ENCODE measurements at places on chromosomes 2 and 18.

DNA sequence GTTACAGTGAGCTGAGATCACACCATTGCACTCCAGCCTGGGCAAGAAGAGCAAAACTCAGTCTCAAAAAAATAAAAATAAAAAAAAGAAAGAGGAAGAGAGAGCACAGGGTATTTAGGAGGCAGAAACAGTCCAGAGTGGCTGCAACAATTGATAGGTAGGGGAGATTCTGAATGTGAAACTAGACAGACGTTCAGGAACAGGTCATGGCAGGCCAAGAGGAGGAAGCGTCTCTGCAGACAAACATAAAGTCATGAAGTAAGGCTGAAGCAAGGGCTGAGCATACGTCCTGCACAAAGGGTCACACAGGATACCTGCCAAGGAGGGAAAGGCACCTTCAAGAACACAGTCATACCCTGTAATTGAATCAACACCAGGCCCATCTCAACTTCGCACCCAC is 64.1 kb upstream of the ZNF532 start:
- DNase-seq, result no peak

DNA sequence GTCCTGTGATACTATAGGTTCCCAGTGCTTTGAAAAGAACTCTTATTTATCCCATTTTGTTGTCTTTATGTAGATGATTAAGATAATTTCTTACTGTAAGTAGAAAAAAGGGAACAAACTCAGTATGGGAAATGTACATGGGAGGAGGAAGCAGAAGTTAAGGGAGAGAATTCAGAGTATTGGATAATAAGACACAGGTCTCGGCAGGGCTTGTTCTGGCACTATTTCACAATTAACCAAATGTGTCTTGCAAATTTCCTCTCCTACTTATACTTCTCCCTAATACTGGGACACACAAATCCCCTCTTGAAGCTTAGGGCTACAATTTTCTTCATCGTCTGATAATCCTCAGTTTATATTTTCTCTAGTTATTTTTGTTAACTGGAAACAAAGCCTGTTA is 744.0 kb downstream of the ADCYAP1 start:
- DNase-seq, result no peak

GRCh38 chr18:13549880-13550232 is 176.5 kb downstream of the FAM210A start:
- no peak for DNase-seq

DNA sequence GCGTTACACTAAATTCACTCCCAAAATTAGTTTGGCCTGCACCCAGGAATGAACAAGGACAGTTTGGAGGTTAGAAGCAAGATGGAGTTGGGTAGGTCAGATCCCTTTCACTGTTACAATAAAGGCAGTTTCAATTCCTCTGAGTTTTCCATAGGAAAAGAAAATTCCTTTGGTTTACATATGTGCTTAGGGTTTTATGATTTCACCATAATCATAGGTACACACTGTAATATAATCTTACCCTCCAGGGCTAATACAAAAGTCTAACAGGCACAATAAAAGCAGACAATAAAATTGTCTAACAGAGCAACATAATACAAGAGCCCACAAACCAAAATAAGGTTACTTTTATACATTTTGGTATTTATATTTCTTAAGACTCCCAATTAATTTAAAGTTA is 391.5 kb upstream of the KCNJ3 start:
- DNase-seq, result no peak

- DNase-seq, result no peak
Observed at GRCh38 chr2:150873396-150873772, 385.9 kb upstream of the RND3 start.

DNA sequence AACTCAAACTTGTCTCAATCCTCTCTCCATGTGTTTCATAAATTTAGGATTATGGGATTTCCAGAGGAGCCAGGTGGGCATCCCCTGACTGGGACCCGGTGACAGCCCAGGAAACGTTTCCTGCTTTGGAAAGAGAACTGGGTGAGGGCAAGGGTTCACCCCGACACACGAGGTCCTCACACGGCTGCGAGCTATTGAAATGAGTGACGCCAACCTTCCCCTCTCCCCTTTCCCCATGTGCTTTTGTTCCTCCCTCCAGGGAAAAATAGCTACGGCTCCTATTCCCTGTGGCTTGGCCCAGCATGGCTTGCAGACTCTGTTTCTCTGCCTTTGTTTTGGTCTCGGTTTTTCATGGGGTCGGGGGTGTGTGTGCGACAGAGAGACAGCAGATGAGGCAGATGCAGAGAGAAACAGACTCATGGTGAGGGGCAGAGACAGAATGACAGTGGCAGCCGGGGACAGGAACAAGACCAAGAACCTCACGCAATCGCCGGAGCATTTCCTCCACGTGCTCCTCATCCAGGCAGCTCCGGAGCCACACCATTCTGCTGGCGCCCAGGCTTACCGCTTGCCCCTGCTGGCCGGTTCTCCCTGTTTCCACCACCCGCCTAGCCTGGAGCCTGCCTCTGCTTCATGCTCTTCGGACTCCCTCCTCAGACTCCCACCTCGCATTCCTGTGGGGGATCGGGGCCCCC is 238.5 kb downstream of the DYSF start:
- DNase-seq, result no peak

- no peak for DNase-seq
Observed at GRCh38 chr18:67672716-67673115, 156.2 kb upstream of the DSEL start.

- no peak for DNase-seq
Observed at GRCh38 chr2:155825876-155826275, 506.6 kb downstream of the NR4A2 start.

GRCh38 chr2:64227603-64228125 is 83.4 kb upstream of the PELI1 start:
- DNase-seq, result no peak

- no peak for DNase-seq
Observed at GRCh38 chr2:238107525-238108422, 7.6 kb downstream of the ESPNL start.

- DNase-seq, result no peak
Observed at GRCh38 chr2:98180456-98180855, 93.5 kb downstream of the VWA3B start.

DNA sequence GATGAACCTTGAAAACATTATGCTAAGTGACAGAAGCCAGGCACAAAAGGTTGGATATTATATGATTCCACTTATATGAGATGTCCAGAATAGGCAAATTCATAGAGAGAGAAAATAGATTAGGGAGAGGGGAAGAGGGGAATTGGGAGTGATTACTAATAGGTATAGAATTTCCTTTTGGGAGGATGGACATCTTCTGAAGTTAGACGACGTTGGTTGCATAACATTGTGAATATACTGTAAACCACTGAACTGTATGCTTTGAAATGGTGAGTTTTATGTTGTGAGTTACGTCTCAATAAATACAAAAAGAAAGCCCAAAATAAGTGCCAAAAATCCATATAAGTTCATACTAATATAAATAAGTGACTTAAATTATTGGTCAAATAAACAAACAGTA is 18.6 kb upstream of the CYP26B1 start:
- DNase-seq, result no peak

GRCh38 chr2:30421604-30422443 is 25.2 kb upstream of the LCLAT1 start:
- peak; percentile 4 for DNase-seq

GRCh38 chr2:141381946-141382345 is 748.9 kb downstream of the LRP1B start:
- DNase-seq, result no peak

DNA sequence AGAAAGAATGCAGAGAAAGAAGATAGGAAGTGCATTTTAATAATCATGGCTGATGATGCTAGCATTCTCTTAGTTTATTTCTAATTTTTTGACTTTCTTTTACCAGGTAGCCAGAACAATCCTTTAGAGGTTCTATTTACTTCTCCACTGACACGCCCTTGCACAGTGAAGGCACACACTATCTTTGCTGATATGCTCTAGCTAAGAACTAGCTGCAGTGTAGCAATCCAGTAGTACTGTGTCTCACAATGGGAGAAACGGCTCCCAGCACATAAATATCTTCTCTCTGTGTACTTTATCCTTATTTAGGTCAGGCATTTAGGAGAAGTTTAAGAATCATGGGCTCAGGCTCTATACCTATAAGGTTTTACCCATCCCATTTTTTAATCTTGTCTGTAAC is 1005.4 kb downstream of the LRP1B start:
- no peak for DNase-seq
